Stomach (tissue), 19 donors: ENCODE measurements at places on chromosomes 11 and 22.

DNA sequence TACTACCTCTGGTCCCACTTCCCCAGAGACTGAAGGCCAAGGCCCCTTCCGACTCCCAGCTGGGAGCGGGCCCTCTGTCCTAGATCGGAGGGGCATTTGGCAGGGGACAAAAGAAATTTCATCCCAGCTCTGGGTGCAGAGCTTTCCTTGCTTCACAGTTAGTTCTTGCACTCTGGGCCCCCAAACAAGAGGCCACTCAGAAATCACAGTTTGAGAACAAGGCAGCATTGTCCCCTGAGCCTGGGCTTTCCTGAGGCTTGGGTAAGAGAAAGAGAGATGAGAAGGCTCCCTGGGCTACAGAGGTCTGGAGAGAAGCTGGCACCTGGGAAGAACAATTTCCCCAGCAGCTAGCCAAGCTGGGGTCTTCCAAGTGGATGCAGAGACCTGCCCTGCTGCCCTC, 71.8 kb upstream of the NCAM1 start:
- no peaks in the 10 kb centered on the region for H3K27me3 ChIP-seq
- DNase-seq = no peak
- no peak overlapping the region for H3K4me3 ChIP-seq
- H3K36me3 ChIP-seq = no peaks in the 10 kb centered on the region
- peaks cover 6% of the 10 kb centered on the region for H3K4me1 ChIP-seq
- H3K27ac ChIP-seq = no peak overlapping the region

GRCh38 chr11:23884341-23884740, 612.5 kb upstream of the LUZP2 start:
- no peaks in the 10 kb centered on the region for H3K4me1 ChIP-seq
- DNase-seq = no peak
- H3K27ac ChIP-seq = no peak overlapping the region
- no peaks in the 10 kb centered on the region for H3K27me3 ChIP-seq
- no peak overlapping the region for H3K4me3 ChIP-seq
- no peaks in the 10 kb centered on the region for H3K36me3 ChIP-seq

GRCh38 chr22:25048659-25049647, 96.4 kb downstream of the KIAA1671 start:
- H3K4me1 ChIP-seq = no peaks in the 10 kb centered on the region
- peak; percentile 70 for DNase-seq
- peaks cover 18% of the 10 kb centered on the region for H3K36me3 ChIP-seq
- H3K27me3 ChIP-seq = no peaks in the 10 kb centered on the region
- no peak overlapping the region for H3K4me3 ChIP-seq
- H3K27ac ChIP-seq = no peak overlapping the region

DNA sequence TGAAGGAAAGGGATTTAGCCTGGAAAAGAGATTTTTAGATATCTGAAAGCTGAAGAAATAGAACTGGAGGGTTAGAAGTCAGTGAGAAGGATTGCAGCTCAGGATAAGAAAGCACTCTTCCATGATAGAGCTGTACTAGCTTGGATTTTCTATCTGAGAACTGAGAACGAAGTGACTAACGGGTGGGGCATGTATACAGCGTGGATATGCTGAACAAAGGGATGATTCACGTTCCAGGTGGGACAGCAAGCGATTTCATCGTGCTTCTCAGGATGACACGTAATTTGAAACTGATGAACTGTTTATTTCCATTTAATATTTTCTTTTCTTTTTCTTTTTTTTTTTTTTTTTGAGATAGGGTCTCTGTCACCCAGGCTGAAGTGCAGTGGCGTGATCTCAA, 53.0 kb downstream of the GRAMD1B start:
- H3K4me1 ChIP-seq = no peaks in the 10 kb centered on the region
- H3K27ac ChIP-seq = no peak overlapping the region
- no peak for DNase-seq
- no peaks in the 10 kb centered on the region for H3K36me3 ChIP-seq
- H3K4me3 ChIP-seq = no peak overlapping the region

DNA sequence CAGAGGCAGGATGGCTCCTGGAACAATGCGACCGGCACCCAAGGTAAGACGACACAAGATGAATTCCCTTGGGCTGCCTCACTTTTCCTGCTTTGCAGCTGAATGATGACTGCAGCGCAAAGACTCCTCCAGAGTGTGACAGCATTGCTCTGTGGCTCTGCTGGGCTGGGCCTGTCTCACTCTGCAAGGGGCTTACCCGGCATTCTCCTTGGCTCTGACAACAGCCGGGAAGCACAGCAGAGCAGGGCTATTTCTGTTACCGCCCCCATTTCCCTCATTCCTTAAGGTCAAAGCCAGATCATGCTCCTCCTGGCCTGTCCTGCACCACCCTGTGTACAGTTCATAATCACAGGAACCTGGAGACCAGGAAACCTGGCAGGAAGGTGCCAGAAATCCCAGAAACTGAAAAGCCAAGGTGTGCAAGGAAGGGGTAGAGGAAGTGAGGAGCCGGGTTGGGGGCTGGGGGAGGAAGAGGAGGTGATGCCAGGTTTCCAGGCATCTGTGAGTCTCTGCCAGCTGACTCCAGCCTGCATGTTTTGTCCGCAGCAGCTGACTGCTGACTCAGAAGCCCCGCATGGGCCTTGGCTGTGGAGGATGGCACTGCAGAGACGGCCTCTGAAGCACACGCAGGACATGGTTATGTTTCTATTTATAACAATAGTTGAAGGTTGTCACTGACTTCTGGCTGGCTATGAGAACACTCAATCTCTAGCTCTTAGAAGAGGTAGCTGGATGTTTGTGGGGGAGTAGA, 113.6 kb downstream of the MICAL3 start:
- no peak overlapping the region for H3K4me3 ChIP-seq
- peak overlapping the region; percentile 13 for H3K27ac ChIP-seq
- peaks cover 9% of the 10 kb centered on the region for H3K4me1 ChIP-seq
- H3K36me3 ChIP-seq = no peaks in the 10 kb centered on the region

GRCh38 chr22:25393121-25393805, 171.2 kb upstream of the GRK3 start:
- peaks cover 63% of the 10 kb centered on the region for H3K4me1 ChIP-seq
- DNase-seq = no peak
- no peaks in the 10 kb centered on the region for H3K36me3 ChIP-seq
- H3K4me3 ChIP-seq = no peak overlapping the region
- H3K27ac ChIP-seq = no peak overlapping the region

- DNase-seq = peak; percentile 96
- H3K36me3 ChIP-seq = peaks cover 9% of the 10 kb centered on the region
- peaks cover 22% of the 10 kb centered on the region for H3K4me1 ChIP-seq
- H3K4me3 ChIP-seq = peak within 1 kb of the TSS; percentile 95
- peak within 1 kb of the TSS; percentile 89 for H3K27ac ChIP-seq
These were observed at the start of gene PEX26 for GRCh38 chr22:18077639-18078328. Gene PEX26 (plus strand): TSS chr22:18077990. CDS start chr22:18078377, 387 bp downstream.

- H3K4me3 ChIP-seq = no peak overlapping the region
- peaks cover 8% of the 10 kb centered on the region for H3K4me1 ChIP-seq
- no peaks in the 10 kb centered on the region for H3K36me3 ChIP-seq
- DNase-seq = no peak
- no peak overlapping the region for H3K27ac ChIP-seq
- no peaks in the 10 kb centered on the region for H3K27me3 ChIP-seq
These were observed 6.5 kb upstream of the CLDN5 start for GRCh38 chr22:19530751-19531150.

GRCh38 chr11:12413141-12414052, 36.0 kb downstream of the PARVA start:
- H3K27ac ChIP-seq = peak overlapping the region; percentile 97
- H3K4me1 ChIP-seq = peaks cover 11% of the 10 kb centered on the region
- no peak overlapping the region for H3K4me3 ChIP-seq
- no peaks in the 10 kb centered on the region for H3K27me3 ChIP-seq
- H3K36me3 ChIP-seq = no peaks in the 10 kb centered on the region

- no peak overlapping the region for H3K27ac ChIP-seq
- H3K27me3 ChIP-seq = no peaks in the 10 kb centered on the region
- DNase-seq = no peak
- H3K4me1 ChIP-seq = peaks cover 36% of the 10 kb centered on the region
- no peaks in the 10 kb centered on the region for H3K36me3 ChIP-seq
These were observed 679 bp downstream of the OMP start for GRCh38 chr11:77103319-77103718.

DNA sequence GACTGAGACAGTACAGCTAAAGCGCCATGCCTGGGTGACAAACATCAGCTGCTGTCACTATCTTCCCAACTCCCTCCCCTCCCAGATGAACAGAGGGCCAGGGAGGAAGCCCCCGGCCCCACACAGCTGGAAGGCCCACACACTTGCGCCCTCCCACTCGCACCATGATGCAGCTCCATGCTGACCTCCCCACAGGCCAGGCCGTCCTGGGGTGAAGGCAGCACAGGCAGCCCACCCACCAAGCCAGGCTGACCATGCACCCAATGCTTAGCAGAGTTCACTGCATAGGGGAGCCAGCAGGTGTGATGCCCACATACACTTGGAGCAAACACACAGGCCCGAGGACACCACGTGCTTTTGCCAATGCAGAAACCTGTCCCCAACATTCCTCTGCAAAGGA, 22.1 kb downstream of the LRFN4 start:
- peak overlapping the region; percentile 80 for H3K27ac ChIP-seq
- no peaks in the 10 kb centered on the region for H3K36me3 ChIP-seq
- DNase-seq = no peak
- H3K4me3 ChIP-seq = no peak overlapping the region
- H3K27me3 ChIP-seq = no peaks in the 10 kb centered on the region
- H3K4me1 ChIP-seq = peaks cover 50% of the 10 kb centered on the region

DNA sequence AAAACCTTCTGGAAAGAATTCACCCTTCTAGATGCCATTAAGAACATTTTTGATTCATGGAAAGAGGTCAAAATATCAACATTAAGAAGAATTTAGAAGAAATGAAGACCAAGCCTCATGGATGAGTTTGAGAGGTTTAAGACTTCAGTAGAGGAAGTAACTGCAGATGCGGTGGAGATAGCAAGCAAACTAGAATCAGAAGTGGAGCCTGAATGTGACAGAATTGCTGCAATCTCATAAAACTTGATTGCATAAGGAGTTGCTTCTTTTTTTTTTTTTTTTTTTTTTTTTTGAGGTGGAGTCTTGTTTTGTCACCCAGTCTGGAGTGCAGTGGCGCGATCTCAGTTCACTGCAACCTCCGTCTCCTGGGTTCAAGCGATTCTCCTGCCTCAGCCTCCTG, 51.6 kb downstream of the MS4A13 start:
- H3K4me3 ChIP-seq = no peak overlapping the region
- H3K36me3 ChIP-seq = no peaks in the 10 kb centered on the region
- no peaks in the 10 kb centered on the region for H3K27me3 ChIP-seq
- DNase-seq = no peak
- H3K27ac ChIP-seq = no peak overlapping the region
- H3K4me1 ChIP-seq = no peaks in the 10 kb centered on the region

- DNase-seq = no peak
- H3K36me3 ChIP-seq = no peaks in the 10 kb centered on the region
- H3K27me3 ChIP-seq = no peaks in the 10 kb centered on the region
- no peak overlapping the region for H3K27ac ChIP-seq
- no peaks in the 10 kb centered on the region for H3K4me1 ChIP-seq
- H3K4me3 ChIP-seq = no peak overlapping the region
These were observed 20.8 kb upstream of the ZBED5 start for GRCh38 chr11:10878408-10879214.

DNA sequence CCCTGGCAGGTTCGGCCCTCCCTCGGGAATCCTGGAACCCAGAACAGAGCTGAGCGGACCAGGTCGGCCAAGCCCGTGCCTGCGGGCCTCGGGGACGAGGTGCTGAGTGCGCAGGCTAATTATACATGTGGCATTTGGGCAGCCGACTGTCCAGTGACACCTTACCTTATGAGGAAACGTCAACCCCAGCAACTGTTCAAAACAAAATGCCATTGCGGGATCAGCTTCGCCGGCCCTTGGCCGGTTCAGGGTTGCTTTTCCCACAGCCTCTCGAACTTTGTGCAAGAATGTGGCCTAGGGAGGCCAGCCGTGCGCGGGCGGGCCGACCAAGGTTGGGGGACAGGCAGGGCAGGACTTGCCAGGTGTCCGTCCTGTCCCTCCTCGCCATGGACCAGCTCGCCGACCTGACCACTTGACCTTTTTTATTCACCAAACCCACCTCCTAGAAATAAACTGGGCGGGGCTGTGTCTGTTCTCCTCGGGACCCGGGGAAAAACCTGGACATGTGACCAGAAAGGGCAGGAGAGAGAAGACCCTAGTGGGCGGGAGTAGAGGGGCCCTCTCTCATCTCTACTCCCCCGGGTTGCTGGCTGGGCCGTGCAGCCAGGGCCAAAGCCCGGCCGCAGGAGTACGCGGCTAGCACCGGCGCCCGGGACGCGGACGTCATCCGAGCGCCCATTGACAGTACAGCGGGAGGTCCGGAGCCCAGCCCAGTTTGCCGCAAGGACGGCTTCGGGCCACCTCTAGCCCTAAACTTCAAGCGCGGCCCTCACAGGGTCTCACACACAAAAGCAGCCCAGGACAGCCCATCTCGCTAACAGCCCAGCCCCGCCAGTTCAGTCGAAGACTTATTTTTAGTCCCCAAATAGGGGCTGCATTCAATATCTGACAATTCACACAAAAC, 134.3 kb upstream of the C11orf58 start:
- no peaks in the 10 kb centered on the region for H3K27me3 ChIP-seq
- peak; percentile 35 for DNase-seq
- peaks cover 48% of the 10 kb centered on the region for H3K4me1 ChIP-seq
- no peaks in the 10 kb centered on the region for H3K36me3 ChIP-seq
- H3K4me3 ChIP-seq = peak overlapping the region; percentile 66

DNA sequence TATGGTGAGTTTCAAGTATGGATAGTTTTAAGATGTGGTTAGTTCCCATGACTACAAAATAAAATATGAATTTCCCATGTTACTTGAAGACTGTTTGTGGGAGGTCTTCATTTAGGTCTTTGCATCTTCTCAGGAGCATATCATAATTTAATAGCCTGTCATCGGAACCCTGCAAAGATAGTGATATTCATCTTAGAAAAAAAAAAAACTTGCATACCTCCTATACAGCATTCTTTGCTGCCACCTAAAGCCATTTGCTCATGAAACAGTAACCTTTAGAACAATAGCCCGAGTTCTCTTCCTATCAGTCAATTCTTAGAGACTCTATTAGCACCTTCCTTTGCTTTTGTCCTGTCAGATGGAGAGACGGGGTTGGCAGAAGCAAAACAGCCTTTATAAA, 75.3 kb downstream of the ARFGAP2 start:
- peaks cover 22% of the 10 kb centered on the region for H3K4me1 ChIP-seq
- DNase-seq = no peak
- H3K27me3 ChIP-seq = no peaks in the 10 kb centered on the region
- H3K36me3 ChIP-seq = no peaks in the 10 kb centered on the region
- H3K4me3 ChIP-seq = no peak overlapping the region
- no peak overlapping the region for H3K27ac ChIP-seq

DNA sequence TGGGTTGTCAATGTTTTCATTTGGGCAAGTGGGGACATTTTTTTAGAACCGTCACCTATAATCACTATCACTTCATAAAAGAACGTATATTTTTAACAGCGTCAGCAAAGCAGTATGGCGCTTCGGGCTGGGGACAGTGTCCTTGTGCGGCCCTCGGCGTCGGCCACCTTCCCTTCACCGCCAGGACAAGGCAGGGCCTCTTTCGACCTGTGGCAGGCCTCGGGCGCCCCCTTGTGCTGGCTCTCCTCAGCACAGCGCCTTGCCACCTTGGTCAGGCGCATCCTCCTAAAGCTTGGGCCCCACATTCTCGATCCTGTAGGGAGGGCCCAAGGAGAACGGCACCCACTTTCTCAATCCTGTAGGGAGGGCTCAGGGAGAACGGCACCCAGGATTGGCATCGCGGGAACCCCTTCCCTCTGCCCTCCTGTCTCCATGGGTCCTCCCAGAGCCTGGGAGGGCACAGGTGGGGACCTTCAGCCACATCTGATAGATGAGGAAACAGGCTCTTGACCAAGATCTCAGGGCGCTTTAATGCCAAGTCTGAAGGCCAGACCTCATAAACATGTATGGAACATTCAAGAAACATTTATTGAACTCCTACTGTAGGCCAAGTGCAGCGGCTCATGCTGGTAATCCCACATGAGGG, 11.5 kb upstream of the FADD start:
- H3K4me1 ChIP-seq = peaks cover 6% of the 10 kb centered on the region
- no peaks in the 10 kb centered on the region for H3K36me3 ChIP-seq
- H3K4me3 ChIP-seq = no peak overlapping the region
- H3K27me3 ChIP-seq = peaks cover 29% of the 10 kb centered on the region
